ENCODE measurements at places on chromosomes 3 and 15.
A peak's percentile ranks its signal among the peaks of the same experiment; 100 is the strongest.

- DNase-seq, result no peak
Observed at GRCh38 chr15:76787273-76787672, 117.9 kb downstream of the SCAPER start.

GRCh38 chr3:94009608-94010007 is 18.8 kb downstream of the STX19 start:
- DNase-seq, result no peak

GRCh38 chr15:35308802-35309201 is 223.7 kb upstream of the NANOGP8 start:
- DNase-seq, result no peak

DNA sequence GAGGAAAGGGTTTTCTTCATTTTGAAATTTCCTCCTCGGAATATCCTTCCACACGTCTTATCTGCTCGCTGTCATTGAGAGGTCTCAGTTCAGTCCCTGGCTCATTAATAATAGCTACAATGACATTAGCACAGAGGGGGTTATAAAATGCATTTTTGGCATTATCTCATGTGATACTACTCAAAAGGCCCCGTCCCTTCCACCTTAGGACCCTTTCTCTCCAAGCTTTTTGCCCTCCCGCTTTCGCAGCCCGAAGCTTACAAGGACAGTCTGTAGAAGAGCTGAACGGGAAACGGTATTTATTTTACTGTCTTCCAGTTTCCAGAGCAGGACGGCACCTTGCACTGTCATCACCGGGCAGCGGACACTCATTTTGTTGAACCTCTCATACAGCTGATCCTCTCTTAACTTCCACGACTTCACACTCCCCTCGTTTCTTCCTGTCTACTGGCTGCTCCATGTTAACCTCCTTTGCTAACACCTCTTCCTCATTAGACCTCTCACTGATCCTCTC is 5.6 kb upstream of the PLEKHO2 start:
- no peak for DNase-seq

- no peak for DNase-seq
Observed at GRCh38 chr3:72436863-72437592, 411.2 kb downstream of the SHQ1 start.

DNA sequence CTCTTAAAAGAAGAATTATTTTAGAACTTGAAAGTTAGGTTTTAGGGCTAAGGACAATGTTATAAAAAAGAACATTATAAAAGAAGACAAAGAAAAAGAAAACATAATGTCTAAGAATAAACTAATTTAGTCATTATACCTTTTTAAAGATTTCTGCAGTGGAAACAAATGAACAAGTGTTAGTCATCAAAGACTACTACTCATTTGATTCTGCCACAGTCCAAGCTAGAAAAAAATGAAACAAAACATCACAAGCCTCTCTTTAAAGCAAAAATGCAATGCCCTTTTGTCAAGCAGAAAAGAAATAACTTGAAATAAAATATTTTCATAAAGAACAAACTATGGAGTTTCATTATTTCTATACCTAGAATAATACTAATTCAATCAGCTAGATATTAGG is 102.0 kb downstream of the TBC1D5 start:
- DNase-seq, result no peak

- DNase-seq, result no peak
Observed at GRCh38 chr15:61003437-61004218, 225.5 kb downstream of the RORA start.

DNA sequence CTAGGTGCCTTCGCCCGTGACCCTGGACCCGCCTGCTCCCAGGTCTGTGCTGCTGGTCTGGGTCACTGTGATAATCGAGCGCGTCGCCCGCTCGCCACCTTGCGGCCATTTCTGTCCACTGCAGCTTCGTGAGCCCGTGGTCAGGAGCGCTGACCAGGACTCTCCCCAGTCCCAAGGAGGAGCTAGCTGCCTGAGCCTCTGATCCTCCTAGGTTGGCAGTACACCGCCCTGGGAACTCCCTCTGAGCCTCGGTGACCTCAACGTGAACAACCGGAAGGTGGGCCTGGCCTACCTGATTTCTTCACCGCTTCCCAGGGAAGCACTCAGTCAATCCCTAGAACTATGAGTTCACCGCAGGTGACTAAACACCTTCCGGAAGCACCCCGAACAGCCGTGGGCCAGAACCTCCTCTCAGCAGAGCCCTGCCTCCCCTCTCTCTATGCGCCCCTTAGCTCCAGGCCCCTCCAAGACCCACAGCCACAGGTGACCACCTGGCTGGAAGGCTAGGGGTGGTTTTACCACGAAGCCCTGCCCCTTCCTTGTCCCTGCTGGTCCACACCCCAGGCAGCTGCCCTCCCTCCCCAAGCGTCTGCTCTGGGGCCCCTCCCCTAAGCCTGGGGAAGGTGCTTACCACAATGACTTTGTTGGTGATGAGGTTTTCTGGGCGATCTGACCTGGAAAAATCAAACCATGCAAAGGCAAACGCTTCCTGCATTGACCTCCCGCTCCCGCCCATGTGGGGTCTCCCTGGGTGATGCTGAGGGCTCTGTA is 9.7 kb downstream of the PLA2G4D start:
- no peak for DNase-seq

GRCh38 chr3:183766745-183767606 is 58.4 kb downstream of the MAP6D1 start:
- peak; percentile 42 for DNase-seq

- no peak for DNase-seq
Observed at GRCh38 chr3:48621461-48621869, at the start of gene TMEM89. Gene TMEM89, minus strand, starts transcription at chr3:48621769. Its CDS starts 13 bp downstream, at chr3:48621756.

- DNase-seq, result no peak
Observed at GRCh38 chr3:33047842-33048834, 48.8 kb downstream of the GLB1 start.

Measured in activated naive CD8-positive, alpha-beta T cell treated with anti-CD3 and anti-CD28 coated beads, Interleukin-2, amount 50 U/mL, for 16 hours (primary cell).